GM12892 (cell line): ENCODE measurements at places on chromosomes 1 and 21.

DNA sequence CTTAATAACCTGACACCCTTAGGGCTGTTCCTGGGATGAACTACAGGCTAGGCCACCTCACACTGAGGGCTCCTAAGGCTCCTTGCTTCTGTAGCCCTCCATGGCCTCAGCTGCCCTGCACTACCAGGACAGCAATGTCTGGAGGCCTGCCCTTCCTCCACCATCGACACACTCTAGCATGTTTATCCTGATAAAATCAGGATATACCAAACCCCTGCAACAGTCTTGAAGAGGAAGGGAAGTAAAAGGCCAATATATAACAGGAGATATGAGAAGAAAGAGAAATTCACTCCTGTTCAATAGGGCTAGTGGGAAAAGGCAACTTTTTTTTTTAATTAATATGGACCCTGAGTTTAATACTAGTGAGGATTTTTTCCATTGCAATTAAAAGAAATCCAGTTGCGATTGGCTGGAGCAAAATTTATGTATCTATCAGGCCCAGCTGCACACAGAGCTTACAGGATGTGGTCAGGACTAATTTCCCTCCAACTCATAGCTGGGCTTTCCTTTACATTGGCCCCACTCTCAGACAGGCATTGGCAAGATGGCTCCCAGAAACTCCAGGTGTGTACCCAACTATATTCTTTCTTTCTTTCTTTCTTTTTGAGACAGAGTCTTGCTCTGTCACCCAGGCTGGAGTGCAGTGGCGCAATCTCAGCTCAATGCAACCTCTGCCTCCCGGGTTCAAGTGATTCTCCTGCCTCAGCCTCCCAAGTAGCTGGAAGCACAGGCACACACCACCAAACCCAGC is 13.5 kb upstream of the ATP2B4 start:
- no peak for DNase-seq

- DNase-seq, result no peak
These were observed 56.5 kb downstream of the DYRK1A start for GRCh38 chr21:37423103-37423502.

DNA sequence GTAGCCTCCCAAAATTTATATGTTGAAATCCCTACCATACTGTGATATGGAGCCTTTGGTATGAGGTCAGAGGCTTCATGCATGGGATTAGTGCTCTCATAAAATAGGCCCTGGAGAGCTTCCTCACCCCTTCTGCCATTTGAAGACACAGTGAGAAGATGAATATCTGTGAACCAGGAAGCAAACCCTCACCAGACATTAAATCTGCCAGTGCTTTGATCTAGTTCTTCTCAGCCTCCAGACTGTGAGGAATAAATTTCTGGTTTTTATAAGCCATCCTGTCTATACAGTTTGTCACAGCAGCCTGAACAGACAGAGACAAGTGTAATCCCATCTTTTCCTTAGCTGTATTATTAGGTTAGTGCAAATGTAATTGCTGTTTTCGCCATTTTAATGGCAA is 88.4 kb downstream of the OLFML2B start:
- DNase-seq, result no peak

GRCh38 chr1:118963456-118964430 is 24.4 kb downstream of the TBX15 start:
- DNase-seq, result no peak

DNA sequence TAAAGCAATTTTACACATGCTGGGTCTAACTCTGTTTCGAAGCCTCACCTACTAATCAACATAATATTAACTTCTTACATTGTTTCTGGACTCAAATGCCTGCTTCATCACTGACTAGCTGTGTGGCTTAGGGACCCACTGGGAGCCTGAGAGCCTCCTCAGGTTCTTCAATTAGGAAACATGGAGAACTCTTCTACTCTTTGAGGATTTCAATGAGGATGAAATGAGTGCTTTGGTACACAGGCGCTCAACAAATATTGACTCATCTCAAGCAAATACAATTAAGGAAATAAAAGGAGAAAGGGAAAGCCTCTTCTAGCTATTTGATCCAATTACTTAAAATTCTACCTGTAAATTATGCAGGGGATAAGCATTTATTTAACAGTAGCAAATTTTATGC is 84.4 kb upstream of the JAK1 start:
- DNase-seq, result no peak

GRCh38 chr1:157390651-157391050 is 161.7 kb downstream of the FCRL5 start:
- no peak for DNase-seq

DNA sequence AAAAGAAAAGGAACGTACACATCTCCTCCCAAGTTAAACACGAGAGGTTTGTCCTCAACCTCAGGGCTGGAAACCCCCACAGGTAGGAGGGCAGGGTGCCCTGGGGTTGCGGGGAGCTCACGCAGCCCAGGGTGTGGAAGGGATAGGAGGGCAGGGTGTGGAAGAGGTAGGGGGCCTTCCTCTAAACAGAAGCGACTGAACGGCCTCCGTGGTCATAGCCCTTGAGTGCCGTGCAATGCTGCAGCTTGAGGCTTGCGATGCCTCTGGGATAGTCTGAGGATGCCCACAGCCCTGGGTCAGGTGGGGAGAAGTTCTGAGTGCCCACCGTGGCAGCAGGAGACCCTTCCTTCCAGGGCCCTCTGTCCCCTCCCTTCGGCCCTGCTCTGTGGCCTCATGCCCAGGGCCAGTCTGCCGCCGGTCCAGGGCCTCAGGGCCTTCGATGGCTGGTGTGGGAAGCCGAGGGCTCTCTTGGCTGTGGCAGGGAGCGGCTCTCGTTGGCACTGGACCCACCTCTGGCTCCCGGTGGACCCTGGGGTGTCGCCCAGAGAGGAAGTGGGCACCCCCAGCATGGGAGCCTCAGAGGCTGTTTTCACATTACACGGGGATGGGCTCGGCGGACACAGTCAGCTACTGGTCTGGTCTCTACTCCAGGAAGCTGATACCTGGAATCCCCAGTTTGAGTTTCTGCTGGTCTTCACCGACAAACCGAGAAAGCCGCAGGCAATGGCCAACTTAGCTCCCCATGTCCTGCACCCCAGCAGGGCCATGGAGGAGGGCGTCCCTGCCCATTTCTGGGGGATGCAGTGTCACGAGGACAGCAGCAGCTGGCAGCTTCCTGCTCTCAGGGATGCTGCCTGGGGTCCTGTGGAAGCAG is 6.4 kb upstream of the CDK11B start:
- no peak for DNase-seq

- DNase-seq, result no peak
These were observed 660 bp downstream of the PGBD5 start for GRCh38 chr1:230425252-230426091.

DNA sequence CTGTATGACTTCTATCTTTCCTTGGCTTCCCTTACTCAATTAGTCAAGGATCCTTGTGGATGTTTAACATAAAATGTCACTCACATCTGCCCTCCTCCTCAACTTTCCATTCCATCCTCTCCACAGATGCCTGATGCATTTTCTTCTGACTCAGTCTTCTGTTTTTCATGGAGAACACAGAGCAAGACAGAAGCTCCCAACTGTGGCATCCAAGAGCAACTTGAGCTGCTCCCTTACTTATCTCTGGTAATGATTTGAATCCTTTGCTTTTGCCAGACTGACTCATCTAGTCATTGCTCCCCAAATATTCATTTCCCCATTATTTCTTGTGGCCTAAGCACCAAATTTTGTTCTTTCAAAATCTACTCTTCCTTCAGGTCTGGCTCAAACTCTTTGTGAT is 120.6 kb downstream of the LYPLAL1 start:
- no peak for DNase-seq

GRCh38 chr1:117066367-117066766 is 6.2 kb downstream of the TTF2 start:
- DNase-seq, result no peak

DNA sequence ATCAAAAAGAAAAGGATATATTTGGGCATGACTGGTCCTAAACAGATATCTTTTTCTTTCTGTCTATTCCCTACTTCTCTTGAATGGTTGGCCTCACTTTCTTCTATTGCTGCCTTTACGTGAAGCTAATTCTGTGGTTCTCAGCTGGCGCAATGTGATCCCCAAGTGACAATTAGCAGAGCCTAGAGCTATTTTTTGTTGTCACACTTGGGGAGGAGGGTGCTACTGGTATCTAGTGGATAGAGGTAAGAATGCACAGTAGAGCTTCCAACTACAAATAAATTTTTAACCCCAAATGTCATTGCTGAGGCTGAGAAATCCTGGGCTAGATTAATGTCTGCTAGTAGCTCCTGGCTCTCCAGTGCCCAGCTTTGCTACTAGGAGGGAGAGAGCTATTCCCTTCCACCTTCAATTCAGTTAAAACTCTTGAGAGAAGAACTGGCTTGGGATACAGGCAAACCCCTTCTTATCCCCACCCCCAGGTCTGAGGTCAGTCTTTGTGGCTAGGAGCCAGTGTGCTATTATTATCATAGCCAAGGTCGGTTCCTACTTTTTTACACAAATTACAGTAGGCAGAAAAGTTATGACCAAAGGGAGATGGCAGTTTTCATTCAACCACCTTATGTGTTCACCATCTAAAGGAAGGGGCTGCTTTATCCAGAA is 102.1 kb downstream of the SNX7 start:
- no peak for DNase-seq

DNA sequence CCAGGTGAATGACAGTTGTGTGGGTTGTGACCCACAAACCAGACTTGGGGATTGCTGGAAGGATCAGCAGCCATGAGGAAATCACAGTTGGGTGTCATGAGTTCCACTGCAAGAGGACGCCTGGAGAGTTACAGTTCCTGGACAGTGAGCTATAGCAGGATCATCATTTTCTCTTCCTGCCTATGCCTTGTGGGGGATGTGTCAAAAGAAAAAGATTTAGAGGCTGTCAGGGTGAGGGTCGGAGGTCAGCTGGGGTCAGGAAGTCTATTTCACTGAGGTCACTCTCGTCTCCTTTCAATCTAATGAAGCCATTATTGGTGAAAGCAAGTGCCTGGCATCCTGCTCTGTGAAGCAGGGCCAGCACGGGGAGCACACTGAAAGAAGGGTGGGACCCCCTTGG is 7.0 kb upstream of the LIN28A start:
- DNase-seq, result no peak
